Right lobe of liver (tissue), 6 donors: ENCODE measurements at places on chromosomes 5 and 9.
A peak's percentile ranks its signal among the peaks of the same experiment; 100 is the strongest.

GRCh38 chr9:119339056-119339455 lies 30.2 kb downstream of the BRINP1 start:
- H3K4me3 ChIP-seq: no peak overlapping the region
- no peak for DNase-seq
- no peak overlapping the region for H3K27ac ChIP-seq
- no peaks in the 10 kb centered on the region for H3K27me3 ChIP-seq

DNA sequence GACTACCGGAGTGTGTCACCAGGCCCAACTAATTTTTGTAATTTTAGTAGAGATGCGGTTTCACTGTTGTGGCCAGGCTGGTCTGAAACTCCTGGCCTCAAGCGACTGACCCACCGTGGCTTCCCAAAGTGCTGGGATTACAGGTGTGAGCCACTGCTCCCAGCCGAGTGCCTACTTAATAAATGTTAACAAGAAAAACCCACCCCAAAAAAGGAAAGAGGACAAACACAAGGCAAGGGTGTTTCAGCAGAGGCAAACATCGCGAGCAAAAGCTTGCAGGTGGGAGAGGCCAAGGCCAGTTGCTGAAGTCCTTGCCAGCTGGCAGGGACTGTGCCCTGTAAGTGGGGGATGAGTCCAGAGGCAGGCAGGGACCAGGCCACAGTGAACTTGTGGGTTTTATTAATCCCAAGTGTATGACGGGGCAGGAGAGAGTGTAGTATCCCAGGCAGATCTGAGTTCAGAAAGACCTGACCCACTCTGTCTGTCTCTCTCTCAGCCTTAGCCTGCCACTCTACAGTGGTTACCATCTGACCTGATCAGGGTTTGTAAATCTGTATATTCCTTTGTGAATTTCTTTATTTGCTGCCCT lies 6.4 kb upstream of the FPGS start:
- no peaks in the 10 kb centered on the region for H3K36me3 ChIP-seq
- peak overlapping the region; percentile 82 for H3K27ac ChIP-seq
- peak; percentile 92 for DNase-seq
- no peak overlapping the region for H3K4me3 ChIP-seq
- peaks cover 73% of the 10 kb centered on the region for H3K4me1 ChIP-seq

- no peak overlapping the region for H3K4me3 ChIP-seq
- DNase-seq: no peak
- peaks cover 21% of the 10 kb centered on the region for H3K4me1 ChIP-seq
- H3K27me3 ChIP-seq: no peaks in the 10 kb centered on the region
- H3K36me3 ChIP-seq: no peaks in the 10 kb centered on the region
These were observed 232.8 kb downstream of the PDE4D start for GRCh38 chr5:59660737-59661136.

DNA sequence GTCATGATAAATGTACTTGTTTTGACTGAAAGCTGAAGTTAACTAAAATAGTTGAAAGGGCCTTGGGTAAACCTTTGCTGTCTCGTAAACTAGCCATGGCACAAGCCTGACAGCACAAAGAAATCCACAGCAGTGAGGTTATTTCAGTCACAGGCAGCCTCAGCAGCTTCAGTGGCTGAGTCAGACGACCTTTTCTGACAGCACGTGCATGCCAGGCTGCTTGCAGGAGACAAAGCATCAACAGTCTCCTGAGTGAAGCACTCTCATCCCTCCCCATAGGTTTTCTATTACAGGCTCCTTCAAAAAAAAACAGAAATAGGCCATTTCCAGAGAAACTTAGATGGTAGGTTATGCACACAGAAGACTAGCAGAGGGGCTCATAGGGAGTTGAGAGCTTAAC lies 34.6 kb downstream of the OXCT1 start:
- no peak overlapping the region for H3K27ac ChIP-seq
- no peak for DNase-seq
- H3K4me3 ChIP-seq: no peak overlapping the region
- H3K4me1 ChIP-seq: no peaks in the 10 kb centered on the region
- H3K36me3 ChIP-seq: no peaks in the 10 kb centered on the region
- no peaks in the 10 kb centered on the region for H3K27me3 ChIP-seq

GRCh38 chr9:99167694-99168093 lies 54.0 kb downstream of the ALG2 start:
- H3K36me3 ChIP-seq: no peaks in the 10 kb centered on the region
- no peaks in the 10 kb centered on the region for H3K27me3 ChIP-seq
- no peak overlapping the region for H3K27ac ChIP-seq
- no peak overlapping the region for H3K4me3 ChIP-seq
- H3K4me1 ChIP-seq: no peaks in the 10 kb centered on the region

DNA sequence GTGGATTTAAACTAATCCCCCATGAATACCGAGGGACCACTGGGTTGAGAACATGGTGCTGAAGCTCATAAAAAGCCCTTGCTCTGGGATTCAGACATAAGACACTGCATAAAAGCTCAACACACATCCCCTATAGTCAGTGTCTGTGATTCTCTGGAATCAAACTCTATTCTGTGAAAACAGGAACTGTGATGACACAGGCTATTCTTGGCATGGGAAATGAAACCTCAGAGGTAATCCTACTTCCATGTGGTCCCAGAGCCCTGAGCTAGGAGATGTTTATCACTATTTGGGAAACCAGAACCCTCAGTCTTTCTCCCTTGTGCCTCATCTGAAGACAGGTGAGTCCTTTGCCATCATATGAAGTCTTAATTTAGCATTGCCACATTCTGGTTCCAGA lies 135.4 kb upstream of the PRSS3 start:
- no peak overlapping the region for H3K4me3 ChIP-seq
- no peaks in the 10 kb centered on the region for H3K27me3 ChIP-seq
- H3K36me3 ChIP-seq: no peaks in the 10 kb centered on the region
- H3K4me1 ChIP-seq: no peaks in the 10 kb centered on the region

GRCh38 chr9:92004045-92004392 lies 54.0 kb upstream of the ROR2 start:
- no peak overlapping the region for H3K27ac ChIP-seq
- no peaks in the 10 kb centered on the region for H3K27me3 ChIP-seq
- no peaks in the 10 kb centered on the region for H3K4me1 ChIP-seq
- no peak for DNase-seq
- H3K4me3 ChIP-seq: no peak overlapping the region

- H3K27me3 ChIP-seq: no peaks in the 10 kb centered on the region
- no peak for DNase-seq
- no peaks in the 10 kb centered on the region for H3K4me1 ChIP-seq
- H3K27ac ChIP-seq: no peak overlapping the region
- H3K36me3 ChIP-seq: no peaks in the 10 kb centered on the region
- no peak overlapping the region for H3K4me3 ChIP-seq
These were observed 91.3 kb upstream of the KIF2A start for GRCh38 chr5:62214701-62215100.

- DNase-seq: peak; percentile 60
These were observed 32.9 kb upstream of the STXBP1 start for GRCh38 chr9:127578952-127579853.

- no peaks in the 10 kb centered on the region for H3K27me3 ChIP-seq
- H3K4me1 ChIP-seq: no peaks in the 10 kb centered on the region
These were observed 35.5 kb upstream of the ISL1 start for GRCh38 chr5:51347704-51348103.

DNA sequence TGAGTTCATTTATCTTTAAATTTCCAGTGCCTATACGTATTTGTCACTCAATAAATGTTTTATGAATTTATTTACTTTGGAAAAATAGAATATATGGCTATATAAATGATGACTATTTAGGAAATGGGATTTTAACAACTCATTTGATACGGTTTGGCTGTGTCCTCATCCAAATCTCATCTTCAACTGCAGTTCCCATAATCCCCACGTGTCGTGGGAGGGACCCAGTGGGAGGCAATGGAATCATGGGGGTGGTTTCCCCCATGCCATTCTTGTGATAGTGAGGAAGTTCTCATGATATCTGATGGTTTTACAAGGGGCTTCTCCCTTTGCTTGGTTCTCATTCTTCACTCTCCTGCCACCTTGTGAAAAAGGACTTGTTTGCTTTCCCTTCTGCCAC lies 187.6 kb upstream of the EFNA5 start:
- no peak overlapping the region for H3K4me3 ChIP-seq
- no peaks in the 10 kb centered on the region for H3K36me3 ChIP-seq
- DNase-seq: no peak

DNA sequence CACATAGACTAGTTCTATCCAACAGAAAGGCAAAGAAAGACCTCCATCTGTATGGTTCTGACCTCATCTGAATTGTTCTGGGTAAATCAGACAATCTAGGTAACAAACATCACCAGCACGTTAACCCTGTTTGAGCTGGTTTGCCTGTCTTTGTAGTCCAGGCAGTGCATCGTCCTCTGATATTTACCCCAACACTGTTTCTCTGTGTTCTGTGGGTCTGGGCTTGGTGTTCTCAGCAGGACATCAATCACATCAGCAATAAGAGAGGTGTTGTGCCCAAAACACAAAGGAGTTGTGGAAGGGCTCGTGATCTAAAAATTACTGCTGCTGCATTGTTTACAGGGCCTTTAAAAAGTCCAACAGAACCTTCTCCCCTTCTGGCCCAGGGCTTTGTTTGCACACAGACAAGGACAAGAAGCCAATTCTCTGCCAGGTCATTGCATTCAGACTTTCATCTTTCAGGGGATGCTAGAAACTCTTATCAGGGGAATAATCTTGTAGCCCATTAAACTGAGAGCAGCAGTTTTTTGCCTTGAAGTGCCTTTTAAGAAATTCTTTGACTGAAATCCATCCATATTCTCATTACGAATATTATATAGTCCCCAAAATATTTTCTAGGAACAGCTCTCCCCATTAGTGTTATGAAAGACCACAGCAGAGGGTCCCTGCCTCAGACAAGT lies 30.5 kb upstream of the MAP1B start:
- H3K4me3 ChIP-seq: no peak overlapping the region
- H3K36me3 ChIP-seq: no peaks in the 10 kb centered on the region
- no peak for DNase-seq
- no peaks in the 10 kb centered on the region for H3K27me3 ChIP-seq

- no peaks in the 10 kb centered on the region for H3K27me3 ChIP-seq
- H3K27ac ChIP-seq: no peak overlapping the region
- no peaks in the 10 kb centered on the region for H3K36me3 ChIP-seq
- H3K4me1 ChIP-seq: no peaks in the 10 kb centered on the region
- no peak overlapping the region for H3K4me3 ChIP-seq
These were observed 37.6 kb upstream of the IPPK start for GRCh38 chr9:92707530-92707929.

- H3K4me3 ChIP-seq: no peak overlapping the region
- H3K27ac ChIP-seq: no peak overlapping the region
- no peaks in the 10 kb centered on the region for H3K36me3 ChIP-seq
- no peak for DNase-seq
These were observed 5.7 kb downstream of the TBC1D2 start for GRCh38 chr9:98249771-98250170.

DNA sequence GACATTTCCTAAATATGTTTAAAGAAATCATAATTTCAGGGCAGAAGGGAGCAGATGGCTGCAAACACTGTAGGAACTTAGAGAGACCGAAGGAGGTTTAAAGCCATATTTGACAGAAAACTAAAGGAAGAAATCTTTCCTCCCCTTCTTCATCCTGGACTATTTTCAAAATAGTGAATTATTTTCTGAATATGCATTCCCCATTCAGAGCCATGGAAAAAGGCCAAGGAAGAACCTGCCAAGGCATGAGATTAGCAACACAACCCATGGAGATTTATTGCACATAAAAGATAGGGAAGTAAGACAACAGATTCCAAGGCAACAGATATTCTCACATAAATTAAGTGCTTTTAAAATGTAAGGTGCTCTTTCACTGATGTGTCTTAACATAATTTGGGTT lies 233.3 kb upstream of the ADAMTS16 start:
- no peak overlapping the region for H3K4me3 ChIP-seq
- H3K27me3 ChIP-seq: no peaks in the 10 kb centered on the region
- H3K4me1 ChIP-seq: no peaks in the 10 kb centered on the region

DNA sequence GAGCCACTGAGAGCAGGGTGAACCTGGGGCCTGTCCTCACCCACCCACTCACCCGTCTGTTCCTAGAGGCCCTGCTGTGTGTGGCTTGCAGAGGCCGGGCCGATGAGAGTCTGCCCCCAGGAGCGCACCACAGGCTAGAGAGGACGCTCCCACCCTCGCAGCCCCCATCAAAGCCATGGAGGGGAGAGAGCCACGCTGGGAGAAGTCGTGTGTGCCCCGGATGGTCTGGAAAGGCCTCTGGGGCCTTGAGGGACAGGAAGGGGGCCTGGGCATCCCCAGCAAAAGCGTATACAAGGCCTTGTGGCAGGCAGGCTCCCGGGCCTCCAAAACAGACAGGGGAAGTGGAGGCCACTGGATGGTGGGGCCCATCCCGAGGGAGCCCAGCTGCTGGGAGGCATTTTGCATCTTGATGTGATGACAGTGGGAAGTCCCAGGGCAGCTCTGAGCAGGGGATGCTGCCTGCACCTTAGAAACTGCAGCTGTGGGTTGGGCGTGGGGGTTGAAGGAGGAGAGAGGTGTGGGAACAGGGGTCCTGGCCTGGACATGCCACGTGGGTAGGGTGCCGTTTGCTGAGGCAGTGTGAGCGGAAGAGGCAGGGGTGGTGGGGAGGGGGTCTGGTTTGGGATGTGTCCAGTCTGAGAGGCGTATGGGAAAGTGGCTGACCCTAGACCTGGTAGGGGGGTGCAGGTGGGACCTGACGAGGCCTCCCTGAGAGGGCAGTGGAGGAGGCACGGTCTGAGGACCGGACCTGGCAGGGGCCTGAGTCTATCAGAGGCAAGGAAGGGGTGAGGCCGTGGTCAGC lies 43.0 kb upstream of the NOTCH1 start:
- H3K4me1 ChIP-seq: no peaks in the 10 kb centered on the region
- no peak overlapping the region for H3K4me3 ChIP-seq
- no peaks in the 10 kb centered on the region for H3K36me3 ChIP-seq
- H3K27me3 ChIP-seq: no peaks in the 10 kb centered on the region

DNA sequence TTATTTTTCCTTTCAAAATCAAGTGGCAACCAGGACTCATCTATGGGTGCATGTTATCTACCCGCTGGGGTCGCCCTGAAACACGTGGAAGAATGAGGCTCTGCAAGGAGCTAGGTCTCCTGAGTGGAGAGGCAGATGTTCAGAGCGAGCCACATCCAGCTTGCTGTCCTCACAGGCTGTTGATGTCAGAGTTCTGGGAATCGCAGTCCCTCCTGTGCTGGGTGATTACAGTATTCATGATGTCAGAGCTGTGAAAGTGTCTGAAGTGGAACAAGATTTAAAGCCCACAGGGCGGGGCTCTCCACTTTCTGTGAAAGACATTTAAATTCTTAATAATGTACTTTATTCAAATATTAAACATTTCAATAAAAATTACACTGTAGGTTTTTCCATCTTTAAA lies 24.4 kb upstream of the LMX1B start:
- H3K27ac ChIP-seq: no peak overlapping the region
- no peak overlapping the region for H3K4me3 ChIP-seq
- no peaks in the 10 kb centered on the region for H3K27me3 ChIP-seq

GRCh38 chr5:180302256-180302655 lies 10.4 kb upstream of the MAPK9 start:
- DNase-seq: no peak
- no peaks in the 10 kb centered on the region for H3K4me1 ChIP-seq
- H3K36me3 ChIP-seq: no peaks in the 10 kb centered on the region
- H3K4me3 ChIP-seq: no peak overlapping the region

GRCh38 chr5:41722359-41722950 lies 147.8 kb downstream of the OXCT1 start:
- H3K27ac ChIP-seq: no peak overlapping the region
- no peak overlapping the region for H3K4me3 ChIP-seq
- no peaks in the 10 kb centered on the region for H3K4me1 ChIP-seq
- no peaks in the 10 kb centered on the region for H3K36me3 ChIP-seq

- H3K27me3 ChIP-seq: no peaks in the 10 kb centered on the region
- H3K27ac ChIP-seq: no peak overlapping the region
- H3K36me3 ChIP-seq: no peaks in the 10 kb centered on the region
- H3K4me3 ChIP-seq: no peak overlapping the region
- no peaks in the 10 kb centered on the region for H3K4me1 ChIP-seq
These were observed 21.0 kb downstream of the TIMD4 start for GRCh38 chr5:156942064-156942463.
